ENCODE measurements at places on chromosomes 4 and X. TPM values are rescaled to one million over a fixed set of nuclear protein-coding genes. Genes with fewer than 3 reads are reported as not detected.

GRCh38 chrX:42746606-42747005 lies 31.4 kb downstream of the PPP1R2C start:
- no peak for DNase-seq

GRCh38 chr4:74531963-74532794 lies 87.2 kb downstream of the AREG start:
- DNase-seq: no peak

DNA sequence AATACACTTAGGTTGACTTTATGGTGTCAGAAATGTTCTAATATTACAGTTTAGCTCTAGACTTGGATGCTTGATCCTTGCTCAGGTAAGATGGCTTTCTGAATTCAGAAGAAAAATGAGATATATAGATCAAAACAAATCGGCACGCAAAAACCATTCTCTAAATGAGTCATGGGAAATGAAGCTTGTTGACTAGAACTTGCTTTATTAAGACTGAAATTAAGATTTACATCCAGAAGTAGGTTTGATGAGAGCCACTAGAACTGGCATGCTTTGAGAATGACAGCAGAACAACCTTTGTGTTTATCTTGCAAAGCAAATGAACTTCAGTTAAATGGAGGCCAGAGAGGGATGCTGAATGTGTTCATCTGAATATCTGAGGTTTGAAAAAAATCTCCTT lies 304.9 kb upstream of the KLF3 start:
- no peak for DNase-seq

DNA sequence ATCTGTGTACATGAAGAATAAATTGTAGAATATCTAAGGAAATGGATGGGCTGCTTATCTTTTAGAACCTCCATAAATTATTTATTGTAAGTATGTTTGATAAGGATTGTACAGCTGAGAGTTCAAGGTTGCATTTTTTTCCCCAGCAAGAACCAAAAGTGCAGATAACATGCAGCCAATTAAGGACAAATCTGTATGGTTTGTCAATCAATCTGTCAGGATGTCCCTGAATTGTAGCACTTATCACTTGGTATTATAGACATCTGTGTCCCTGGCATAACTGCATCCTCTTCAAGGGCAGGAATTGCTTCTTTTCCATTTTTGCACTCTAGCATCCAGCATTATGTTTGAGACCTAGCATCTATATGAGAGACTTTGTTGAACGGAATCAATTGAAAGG lies 95.4 kb upstream of the IGFBP7 start:
- DNase-seq: no peak

The GPM6B gene
- total RNA-seq: 7.1 TPM

All from left cardiac atrium (tissue), 4 donors.